Purkinje cell (primary cell): ENCODE measurements at places on chromosomes 5 and 9. TPM values are rescaled to one million over a fixed set of nuclear protein-coding genes. Genes with fewer than 3 reads are reported as not detected.

The RASGEF1C gene
- polyA plus RNA-seq, result 0.97 TPM in 1 of 2 replicates, not detected in the other

The ALDH1A1 gene
- 198 and 228 TPM in 2 replicates for polyA plus RNA-seq

The DNAJC21 gene
- 22.1 and 25.9 TPM in 2 replicates for polyA plus RNA-seq

The NR5A1 gene
- polyA plus RNA-seq, result not detected in 2 replicates

The ZDHHC11 gene
- 2.7 and 3.3 TPM in 2 replicates for polyA plus RNA-seq

The AFAP1L1 gene
- polyA plus RNA-seq, result 0.93 TPM in 1 of 2 replicates, not detected in the other

The ARSI gene
- polyA plus RNA-seq, result not detected in 2 replicates

The BSPRY gene
- 48.0 and 54.2 TPM in 2 replicates for polyA plus RNA-seq

The PCDHGA4 gene
- polyA plus RNA-seq, result 0.27 TPM in 1 of 2 replicates, not detected in the other

The CLK4 gene
- 18.2 and 19.9 TPM in 2 replicates for polyA plus RNA-seq

The ZNF366 gene
- polyA plus RNA-seq, result not detected in 2 replicates

The LMX1B gene
- polyA plus RNA-seq, result not detected in 2 replicates

The MAP1B gene
- 515 and 658 TPM in 2 replicates for polyA plus RNA-seq

The PLK2 gene
- polyA plus RNA-seq, result 8.0 and 20.5 TPM in 2 replicates

The HMHB1 gene
- polyA plus RNA-seq, result not detected in 2 replicates

The ESM1 gene
- not detected in 2 replicates for polyA plus RNA-seq

The SLC36A2 gene
- polyA plus RNA-seq, result not detected in 2 replicates

The KCNMB1 gene
- polyA plus RNA-seq, result 3.2 and 6.3 TPM in 2 replicates

The SH3TC2 gene
- 0.59 and 1.1 TPM in 2 replicates for polyA plus RNA-seq

The FOXD4L5 gene
- polyA plus RNA-seq, result not detected in 2 replicates

The C1QTNF2 gene
- polyA plus RNA-seq, result 2.4 and 4.7 TPM in 2 replicates

The LECT2 gene
- polyA plus RNA-seq, result not detected in 2 replicates
